ENCODE measurements at places on chromosomes 6 and 20. TPM values are rescaled to one million over a fixed set of nuclear protein-coding genes. Genes with fewer than 3 reads are reported as not detected.

- H3K27ac ChIP-seq: peak overlapping the region; percentile 98
- H3K27me3 ChIP-seq: no peaks in the 10 kb centered on the region
- DNase-seq: no peak
- H3K36me3 ChIP-seq: no peaks in the 10 kb centered on the region
Measured at GRCh38 chr6:167109651-167110050, 13.2 kb upstream of the CCR6 start.

DNA sequence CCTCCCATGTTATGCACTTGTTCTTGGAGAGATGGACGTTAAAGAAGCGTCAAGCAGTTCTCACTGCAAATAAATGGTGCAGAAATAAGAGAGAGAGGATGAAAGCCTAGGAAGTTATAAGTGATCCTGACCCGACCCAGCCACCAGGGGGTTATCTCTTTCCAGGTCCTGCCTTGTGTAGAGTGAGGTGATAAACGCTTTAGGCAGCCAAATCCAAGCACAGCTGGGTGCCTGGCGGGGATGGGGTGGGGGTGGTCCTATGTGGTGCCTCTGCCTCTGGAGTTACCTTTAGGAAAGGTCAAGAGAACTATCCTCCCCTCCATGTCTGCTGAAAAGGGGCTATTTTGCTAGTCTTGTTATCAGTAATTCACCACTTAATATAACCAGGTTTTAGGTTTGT lies 9.2 kb upstream of the TFAP2A start:
- H3K27me3 ChIP-seq: peaks cover 87% of the 10 kb centered on the region
- no peak for DNase-seq
- peaks cover 53% of the 10 kb centered on the region for H3K4me1 ChIP-seq
- H3K4me3 ChIP-seq: no peak overlapping the region

DNA sequence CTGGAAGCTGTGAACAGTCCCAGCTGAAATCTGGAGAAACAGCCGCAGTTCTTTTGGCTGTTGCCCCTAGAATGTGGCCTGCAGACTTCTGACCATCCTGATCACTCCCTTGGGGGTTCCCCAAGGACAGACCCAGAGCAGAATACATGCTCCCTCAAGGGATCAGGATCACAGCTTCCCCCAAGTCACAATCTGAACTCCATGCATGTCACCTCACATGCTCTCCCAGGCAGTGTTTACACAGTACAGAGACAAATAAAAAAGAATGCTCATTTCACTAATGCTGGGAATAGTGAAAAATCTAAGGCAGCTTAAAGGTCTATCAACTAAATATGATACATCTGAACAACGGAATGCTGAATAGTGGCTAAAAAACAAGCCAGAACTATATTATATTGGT lies 20.5 kb downstream of the SPAG4 start:
- no peaks in the 10 kb centered on the region for H3K27me3 ChIP-seq
- DNase-seq: no peak
- no peak overlapping the region for H3K4me3 ChIP-seq
- H3K36me3 ChIP-seq: peaks cover 17% of the 10 kb centered on the region
- no peak overlapping the region for H3K27ac ChIP-seq

- no peak overlapping the region for H3K4me3 ChIP-seq
- H3K36me3 ChIP-seq: peaks cover 5% of the 10 kb centered on the region
- H3K27me3 ChIP-seq: no peaks in the 10 kb centered on the region
- H3K27ac ChIP-seq: no peak overlapping the region
- H3K4me1 ChIP-seq: no peaks in the 10 kb centered on the region
Measured at GRCh38 chr20:49866051-49866450, 49.3 kb downstream of the SPATA2 start.

DNA sequence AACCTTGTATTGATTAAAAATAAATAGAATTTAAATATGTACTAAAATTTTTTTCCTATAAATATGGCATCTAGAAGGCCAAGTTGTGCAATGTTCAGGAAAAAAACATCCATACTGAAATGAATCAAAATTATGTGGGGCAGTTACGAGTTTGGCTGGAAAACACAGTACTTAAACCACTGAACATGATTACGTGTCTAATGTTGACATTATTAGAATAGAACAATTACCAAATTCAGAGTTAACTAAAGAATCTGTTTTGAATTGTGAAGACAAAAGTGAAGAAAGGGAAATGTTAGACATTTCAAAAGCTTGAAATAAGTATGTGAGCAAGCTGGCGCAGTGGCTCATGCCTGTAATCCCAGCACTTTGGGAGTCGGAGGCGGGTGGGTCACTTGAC lies 57.2 kb downstream of the KLHL31 start:
- DNase-seq: no peak
- no peaks in the 10 kb centered on the region for H3K4me1 ChIP-seq
- H3K4me3 ChIP-seq: no peak overlapping the region
- no peaks in the 10 kb centered on the region for H3K36me3 ChIP-seq

GRCh38 chr20:18506744-18507143 lies 996 bp upstream of the SEC23B start:
- H3K36me3 ChIP-seq: peaks cover 15% of the 10 kb centered on the region
- H3K27me3 ChIP-seq: no peaks in the 10 kb centered on the region
- peak overlapping the region; percentile 88 for H3K4me3 ChIP-seq
- H3K27ac ChIP-seq: peak overlapping the region; percentile 98
- peaks cover 17% of the 10 kb centered on the region for H3K4me1 ChIP-seq

GRCh38 chr6:125528621-125529041 lies 220.8 kb upstream of the HEY2 start:
- H3K4me3 ChIP-seq: no peak overlapping the region
- H3K27me3 ChIP-seq: peaks cover 9% of the 10 kb centered on the region
- H3K27ac ChIP-seq: no peak overlapping the region
- H3K4me1 ChIP-seq: no peaks in the 10 kb centered on the region
- no peaks in the 10 kb centered on the region for H3K36me3 ChIP-seq

- no peak overlapping the region for H3K4me3 ChIP-seq
- no peaks in the 10 kb centered on the region for H3K27me3 ChIP-seq
- H3K27ac ChIP-seq: no peak overlapping the region
- H3K4me1 ChIP-seq: no peaks in the 10 kb centered on the region
Measured at GRCh38 chr6:115485400-115485799, 575.3 kb downstream of the FRK start.

- H3K4me3 ChIP-seq: no peak overlapping the region
- no peaks in the 10 kb centered on the region for H3K36me3 ChIP-seq
- no peak overlapping the region for H3K27ac ChIP-seq
- DNase-seq: no peak
Measured at GRCh38 chr20:15113144-15113773, 775.8 kb upstream of the FLRT3 start.

ATAT1 gene
- total RNA-seq: 21.5 TPM

DNA sequence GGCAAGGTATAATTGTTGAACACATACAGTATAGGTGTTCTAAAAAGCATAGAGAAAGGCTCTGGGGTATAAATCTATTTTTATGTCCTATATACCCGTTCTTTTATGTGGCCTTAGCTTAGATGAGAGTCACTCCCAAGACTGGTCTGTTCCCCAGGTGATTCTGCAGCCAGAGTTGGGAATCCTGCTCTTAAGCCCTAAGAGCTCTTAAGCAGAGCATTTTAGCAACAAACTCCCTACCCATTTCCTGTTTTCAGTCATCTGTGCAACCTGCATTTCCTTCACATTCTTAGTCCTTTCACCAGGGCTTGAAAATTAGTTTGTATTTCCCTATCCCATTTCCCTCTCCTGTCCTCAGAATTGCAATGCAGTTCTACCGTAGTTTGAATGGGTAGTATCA lies 166.1 kb downstream of the HS3ST5 start:
- H3K27me3 ChIP-seq: no peaks in the 10 kb centered on the region
- no peaks in the 10 kb centered on the region for H3K36me3 ChIP-seq
- DNase-seq: no peak
- no peaks in the 10 kb centered on the region for H3K4me1 ChIP-seq
- no peak overlapping the region for H3K4me3 ChIP-seq

SCUBE3 gene
- total RNA-seq: not detected

- H3K27ac ChIP-seq: no peak overlapping the region
- H3K27me3 ChIP-seq: no peaks in the 10 kb centered on the region
- peaks cover 56% of the 10 kb centered on the region for H3K4me1 ChIP-seq
- no peaks in the 10 kb centered on the region for H3K36me3 ChIP-seq
Measured at GRCh38 chr6:37566111-37566949, 66.6 kb upstream of the CCDC167 start.

ACTR5 gene
- total RNA-seq: 15.4 TPM

DNA sequence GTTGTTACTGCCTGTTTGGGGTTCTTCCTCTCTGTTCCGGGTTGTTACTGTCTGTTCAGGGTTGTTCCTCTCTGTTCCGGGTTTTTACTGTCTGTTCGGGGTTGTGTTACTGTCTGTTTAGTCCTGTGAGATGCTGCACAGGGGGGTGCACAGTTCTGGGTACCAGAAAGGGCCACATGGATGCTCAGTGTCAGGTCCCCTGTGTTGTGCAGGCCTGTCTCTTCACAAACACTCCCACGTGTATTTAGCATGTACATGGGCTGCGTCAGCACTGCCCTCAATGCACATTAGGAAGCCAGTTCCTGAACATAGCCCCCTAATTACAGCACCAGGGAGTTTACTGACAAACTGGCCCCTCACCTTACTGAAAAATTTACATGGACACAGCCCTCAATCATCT lies 118.5 kb downstream of the DLL1 start:
- H3K4me1 ChIP-seq: no peaks in the 10 kb centered on the region
- H3K4me3 ChIP-seq: no peak overlapping the region
- no peak for DNase-seq
- no peak overlapping the region for H3K27ac ChIP-seq

PHACTR1 gene
- total RNA-seq: 129 TPM

GRCh38 chr6:136736281-136736960 lies 55.9 kb downstream of the MAP3K5 start:
- no peaks in the 10 kb centered on the region for H3K27me3 ChIP-seq
- H3K27ac ChIP-seq: no peak overlapping the region
- peaks cover 2% of the 10 kb centered on the region for H3K4me1 ChIP-seq
- H3K4me3 ChIP-seq: no peak overlapping the region

MARCKS gene
- total RNA-seq: 58.6 TPM

DNA sequence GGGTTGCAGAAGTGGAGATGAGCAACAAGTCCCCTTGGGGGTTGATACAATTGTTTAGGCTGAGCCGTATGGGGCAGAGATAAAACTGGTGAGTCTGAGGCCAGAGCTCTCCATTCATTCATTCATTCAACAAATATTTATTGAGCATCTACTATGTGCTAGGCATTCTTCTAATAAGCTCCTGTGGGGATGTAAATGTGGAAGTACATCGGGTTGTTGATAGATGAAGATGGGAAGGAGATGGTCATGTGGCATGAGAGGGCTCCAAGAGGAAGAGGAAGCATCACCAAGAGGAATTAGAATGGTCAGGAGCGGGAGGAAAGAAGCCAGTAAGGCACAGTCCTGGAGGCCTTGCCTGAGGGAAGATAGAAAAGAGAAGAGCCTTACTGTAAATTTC lies 98.7 kb upstream of the MLN start:
- no peak overlapping the region for H3K27ac ChIP-seq
- no peaks in the 10 kb centered on the region for H3K36me3 ChIP-seq
- peaks cover 44% of the 10 kb centered on the region for H3K4me1 ChIP-seq
- no peak overlapping the region for H3K4me3 ChIP-seq

GRCh38 chr6:9523462-9523861 lies 891.4 kb downstream of the TFAP2A start:
- no peak for DNase-seq
- H3K27ac ChIP-seq: no peak overlapping the region
- no peak overlapping the region for H3K4me3 ChIP-seq
- no peaks in the 10 kb centered on the region for H3K36me3 ChIP-seq

GRCh38 chr6:136169394-136170148 lies 80.5 kb downstream of the MTFR2 start:
- peaks cover 11% of the 10 kb centered on the region for H3K36me3 ChIP-seq
- H3K4me3 ChIP-seq: no peak overlapping the region
- no peaks in the 10 kb centered on the region for H3K4me1 ChIP-seq
- H3K27me3 ChIP-seq: no peaks in the 10 kb centered on the region
- no peak overlapping the region for H3K27ac ChIP-seq

MUC21 gene
- total RNA-seq: not detected

HMGN4 gene
- total RNA-seq: 81.1 TPM

DNA sequence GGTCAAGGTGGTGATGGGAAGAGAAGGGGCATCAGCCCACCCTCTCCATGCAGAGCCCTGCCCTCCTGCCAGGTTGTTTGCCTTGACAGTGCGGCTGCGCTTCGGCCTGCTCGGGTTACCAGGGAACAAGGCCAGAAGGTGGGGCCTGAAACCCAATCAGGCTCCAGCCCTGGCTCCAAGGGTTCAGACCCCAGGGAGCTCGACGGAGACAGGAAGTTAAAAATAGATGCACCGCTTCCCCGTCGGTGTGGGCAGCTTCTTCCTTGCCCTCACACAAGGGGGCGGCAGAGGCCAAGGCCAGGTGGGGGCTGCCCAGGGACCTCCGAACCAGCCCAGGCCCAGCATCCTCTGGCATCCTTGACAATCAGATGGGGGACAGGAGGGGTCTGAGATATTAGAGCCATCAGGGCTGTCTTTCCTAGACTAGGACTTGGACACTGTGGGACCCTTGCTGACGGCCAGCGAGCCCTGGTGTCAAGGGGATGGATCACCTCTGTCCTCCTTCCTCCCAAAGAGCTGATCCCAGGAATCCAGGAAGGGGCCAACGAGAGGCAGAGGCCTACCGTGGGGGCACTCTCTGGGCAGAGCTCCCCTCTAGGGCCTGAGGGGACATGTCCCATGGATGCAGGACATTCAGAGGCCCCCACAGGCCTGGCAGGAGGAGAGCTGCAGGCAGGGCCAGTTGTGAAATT lies 65.2 kb downstream of the RIPOR3 start:
- no peak for DNase-seq
- H3K4me3 ChIP-seq: no peak overlapping the region
- no peaks in the 10 kb centered on the region for H3K27me3 ChIP-seq
- no peaks in the 10 kb centered on the region for H3K36me3 ChIP-seq
- no peaks in the 10 kb centered on the region for H3K4me1 ChIP-seq

DNA sequence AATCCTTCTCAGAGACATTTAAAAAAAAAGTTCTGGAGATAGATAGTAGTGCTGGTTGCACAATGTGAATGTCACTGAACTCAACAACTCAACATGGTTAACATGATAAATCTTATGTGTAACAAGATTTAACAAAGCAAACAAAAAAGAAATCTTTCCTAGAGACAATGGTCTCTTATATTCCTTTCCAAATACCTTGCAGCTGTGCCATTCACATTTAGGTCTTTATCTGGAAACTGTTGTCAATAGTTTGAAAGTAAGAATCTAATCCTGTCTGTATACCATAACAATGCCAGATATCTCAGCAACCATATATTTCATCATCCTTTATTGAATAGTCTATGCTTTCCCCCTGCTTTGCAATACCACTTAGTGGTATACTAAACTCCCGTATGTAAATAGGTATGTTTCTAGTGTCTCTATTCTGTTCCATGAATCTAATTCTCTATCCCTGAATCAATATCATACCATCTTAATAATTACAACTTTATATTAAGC lies 2.1 kb downstream of the SERAC1 start:
- H3K4me3 ChIP-seq: no peak overlapping the region
- H3K27me3 ChIP-seq: no peaks in the 10 kb centered on the region
- no peak overlapping the region for H3K27ac ChIP-seq
